ENCODE measurements at places on chromosomes 1 and 21.

- no peak for DNase-seq
Observed at GRCh38 chr1:52613636-52614373, 11.6 kb downstream of the GPX7 start.

- DNase-seq, result no peak
Observed at GRCh38 chr21:37358397-37358796, 8.2 kb upstream of the DYRK1A start.

- DNase-seq, result no peak
Observed at GRCh38 chr1:170277985-170278384, 132.2 kb downstream of the NTMT2 start.

- DNase-seq, result no peak
Observed at GRCh38 chr1:7579016-7579415, 192.1 kb upstream of the VAMP3 start.

DNA sequence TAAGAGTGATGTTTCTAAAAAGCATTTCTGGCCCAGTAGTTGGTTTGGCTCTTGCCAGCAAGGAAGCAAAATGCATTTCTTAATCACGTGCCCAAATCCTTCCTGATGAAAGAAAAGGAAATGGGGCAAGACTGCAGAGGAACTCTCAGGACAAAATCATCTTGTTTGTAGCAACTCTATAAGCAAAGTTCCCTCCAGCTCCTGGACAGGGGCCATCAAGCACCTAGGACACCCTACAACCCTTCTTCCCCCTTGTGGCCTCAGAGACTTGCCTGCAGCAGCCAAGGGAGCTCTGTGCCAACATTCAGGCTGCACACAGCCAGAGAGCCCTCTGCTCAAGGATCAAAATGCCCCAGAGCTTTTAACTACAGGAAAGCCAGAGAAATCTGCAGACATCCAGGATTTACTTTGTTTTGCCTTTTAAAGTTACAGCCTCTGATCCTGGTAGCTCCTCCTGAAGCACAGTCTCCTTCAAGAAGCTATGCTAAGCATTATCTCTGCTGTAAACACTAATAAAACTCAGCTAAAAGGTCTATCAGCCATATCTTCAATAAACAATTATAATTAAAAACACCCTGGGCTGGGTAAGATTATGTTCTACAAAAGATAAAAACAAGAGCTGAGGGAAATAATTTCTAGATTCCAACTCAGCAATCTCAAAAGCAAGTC is 105.0 kb downstream of the KIAA0319L start:
- no peak for DNase-seq

DNA sequence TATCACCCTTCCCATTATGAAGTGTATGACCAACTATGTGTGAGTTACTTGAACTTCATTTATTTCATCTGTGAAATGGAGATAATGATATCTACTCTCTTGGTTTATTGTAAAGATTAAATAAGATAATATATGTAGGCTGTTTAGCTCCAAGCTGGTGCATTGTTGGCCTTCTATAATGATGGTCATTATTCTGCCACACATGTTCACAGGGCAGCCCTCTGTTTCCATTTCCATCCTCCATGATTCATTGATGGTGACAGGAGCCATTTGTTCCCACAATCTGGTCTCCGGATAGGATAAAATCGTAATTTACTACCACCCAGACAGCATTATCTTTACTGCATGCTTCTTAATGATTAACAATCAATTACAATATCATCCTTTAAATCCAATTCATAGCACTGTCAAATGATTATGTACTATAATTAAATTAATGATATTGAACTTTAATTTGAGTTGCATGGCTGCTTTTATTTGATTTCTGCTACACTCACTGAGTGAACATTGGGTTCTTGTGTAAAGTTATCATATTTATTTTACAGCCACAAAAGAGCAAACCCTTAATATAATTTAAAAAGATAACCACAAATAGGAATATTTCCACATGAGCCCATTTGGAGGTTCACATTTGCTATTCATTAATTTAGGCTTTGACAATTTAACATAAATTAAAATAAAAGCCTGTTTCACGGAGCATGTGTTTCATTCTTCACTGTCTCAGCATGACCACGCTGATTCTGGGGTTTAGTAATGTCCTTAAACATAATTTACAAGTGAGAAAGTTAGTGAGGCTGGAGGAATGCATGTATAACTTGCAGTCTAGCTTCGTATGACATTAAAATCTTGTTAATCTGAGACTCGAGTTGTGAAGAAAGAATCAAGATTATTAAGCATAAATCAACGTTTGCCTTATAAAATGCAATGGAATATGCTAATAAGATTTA is 596.4 kb upstream of the ZRANB2 start:
- no peak for DNase-seq

GRCh38 chr21:39675993-39676661 is 63.4 kb downstream of the B3GALT5 start:
- no peak for DNase-seq

- DNase-seq, result no peak
Observed at GRCh38 chr21:26954662-26955121, 12.2 kb downstream of the ADAMTS5 start.

- DNase-seq, result no peak
Observed at GRCh38 chr1:230205719-230206198, 138.7 kb downstream of the GALNT2 start.

GRCh38 chr1:20409971-20410370 is 76.0 kb downstream of the CAMK2N1 start:
- no peak for DNase-seq

All from H1 (cell line).